ENCODE measurements at places on chromosomes 13 and 19.

- DNase-seq: no peak
These were observed 73.2 kb upstream of the CACNA1A start for GRCh38 chr19:13579388-13580060.

DNA sequence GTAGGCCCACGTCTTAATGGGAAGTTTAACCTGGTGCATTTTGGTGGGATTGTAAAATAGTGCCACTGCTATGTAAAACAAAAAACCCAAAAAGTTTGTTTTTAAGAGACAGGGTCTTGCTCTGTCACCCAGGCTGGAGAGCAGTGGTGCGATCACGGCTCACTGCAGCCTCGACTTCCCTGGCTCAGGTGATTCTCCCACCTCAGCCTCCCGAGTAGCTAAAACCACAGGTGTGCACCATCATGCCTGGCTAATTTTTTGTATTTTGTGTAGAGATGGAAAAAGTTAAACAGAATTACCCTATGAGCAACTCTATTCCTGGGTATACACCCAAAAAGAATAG, 820 bp upstream of the REXO1 start:
- no peak for DNase-seq

GRCh38 chr13:47646298-47646697, 354.8 kb downstream of the SUCLA2 start:
- DNase-seq: no peak

DNA sequence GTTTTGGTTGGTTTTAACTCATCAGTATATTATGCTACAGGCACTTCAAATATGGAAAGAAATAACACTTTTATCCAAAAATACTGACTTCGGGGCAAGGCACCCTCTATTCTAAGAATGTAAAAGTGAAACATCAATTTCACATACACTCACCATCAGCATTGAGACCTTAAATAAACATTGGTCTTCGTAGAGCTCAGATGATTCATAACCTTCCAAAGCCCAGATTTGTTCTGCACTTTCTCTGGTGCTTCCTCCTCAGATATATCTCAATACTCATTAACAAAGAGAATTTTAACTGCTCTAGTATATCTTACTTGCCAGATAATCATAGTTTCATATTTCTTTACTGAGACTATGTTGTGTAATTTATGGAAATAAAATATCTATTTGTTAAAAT, 794.3 kb downstream of the LIG4 start:
- no peak for DNase-seq

GRCh38 chr19:33052352-33052972, 12.2 kb downstream of the RHPN2 start:
- DNase-seq: peak; percentile 11

DNA sequence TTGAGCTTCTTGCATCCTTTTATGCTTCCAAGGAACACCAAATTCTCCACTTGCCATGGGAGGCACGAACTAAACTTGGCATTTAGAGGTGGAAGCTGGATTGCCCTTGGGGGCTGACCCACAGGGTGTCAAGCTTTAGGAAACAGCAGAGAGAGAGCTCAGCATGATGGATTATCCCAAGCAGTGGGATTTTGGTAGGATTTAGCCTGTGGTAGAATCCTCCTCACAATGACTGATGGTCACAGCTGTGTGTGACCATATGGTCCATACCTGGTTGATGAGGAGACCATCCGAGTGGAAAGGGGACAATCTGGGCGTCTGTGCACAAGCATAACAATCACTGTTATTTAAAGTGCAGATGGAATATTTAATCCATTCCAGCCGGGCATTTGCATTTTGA, 40.1 kb upstream of the PSG9 start:
- DNase-seq: no peak

GRCh38 chr19:54351474-54351873, 12.5 kb upstream of the LILRA4 start:
- DNase-seq: no peak

DNA sequence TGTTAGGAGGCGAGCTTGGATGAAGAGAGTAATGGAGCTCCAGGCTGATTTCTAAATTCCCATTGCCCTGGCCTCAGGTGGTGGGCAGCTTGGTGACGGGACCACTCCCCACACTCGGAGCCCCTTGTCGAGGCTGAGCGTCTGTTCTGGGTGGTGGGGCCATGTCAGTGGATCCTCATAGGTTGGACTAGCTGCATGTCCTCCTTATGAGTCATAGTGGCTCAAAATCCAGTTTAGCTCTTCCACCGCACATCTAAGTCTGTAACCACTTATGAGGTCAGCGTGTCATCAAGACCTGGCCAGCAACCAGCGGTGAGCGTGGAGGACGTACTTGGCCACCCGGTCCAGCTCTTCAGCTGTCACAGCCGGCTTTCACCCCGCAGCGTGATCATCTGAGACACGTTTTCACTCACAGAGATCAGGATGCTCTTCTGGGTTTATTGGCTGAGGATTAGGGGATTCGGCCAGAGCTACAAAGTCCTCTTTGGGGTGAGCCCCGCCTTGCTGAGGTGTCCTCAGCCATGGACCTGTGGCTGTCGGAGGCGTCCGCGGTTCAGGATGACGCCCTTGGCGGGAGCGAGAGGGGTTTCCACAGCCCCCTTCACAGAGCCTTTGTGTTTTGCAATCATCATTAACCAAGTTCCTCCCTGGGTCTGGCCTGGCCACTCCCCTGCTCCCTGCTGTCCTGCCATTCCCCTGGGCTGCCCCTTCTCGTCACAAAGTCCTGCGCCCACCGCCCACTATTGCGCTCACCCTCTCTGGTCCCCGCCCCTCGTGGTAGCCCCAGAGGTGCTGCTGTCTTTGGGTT, 41.9 kb downstream of the ADPRHL1 start:
- DNase-seq: no peak

GRCh38 chr13:41944635-41945397, 16.1 kb downstream of the VWA8 start:
- no peak for DNase-seq

DNA sequence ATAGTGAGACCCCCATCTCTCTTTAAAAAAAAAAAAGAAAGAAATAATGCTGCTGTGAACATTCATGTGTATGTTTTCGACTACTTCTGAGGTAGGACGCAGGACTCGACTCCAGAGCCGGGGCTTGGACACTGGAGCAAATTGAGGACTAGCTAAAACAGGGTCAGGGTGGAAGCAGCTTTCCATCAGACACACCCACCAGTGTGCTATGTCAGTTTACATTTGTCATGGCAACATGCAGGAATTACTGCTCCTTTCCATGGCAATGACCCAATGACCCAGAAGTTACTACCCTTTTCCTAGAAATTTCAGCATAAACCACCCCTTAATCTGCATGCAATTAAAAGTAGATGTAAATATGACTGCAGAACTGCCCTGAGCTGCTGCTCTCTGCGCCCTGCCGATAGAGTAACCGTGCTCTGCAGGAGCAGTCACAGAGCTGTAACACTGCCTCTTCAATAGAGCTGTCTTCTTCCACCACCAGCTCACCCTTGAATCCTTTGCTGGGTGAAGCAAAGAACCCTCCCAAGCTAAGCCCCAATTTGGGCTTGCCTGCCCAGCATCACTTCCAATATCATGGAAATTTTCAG, 61.6 kb upstream of the ZNF599 start:
- no peak for DNase-seq

GRCh38 chr19:6210091-6210490, 69.7 kb downstream of the MLLT1 start:
- DNase-seq: no peak

- DNase-seq: no peak
These were observed 845 bp downstream of the SPRY2 start for GRCh38 chr13:80339912-80340650.

- no peak for DNase-seq
These were observed 32.5 kb downstream of the MARK4 start for GRCh38 chr19:45283443-45284033.

DNA sequence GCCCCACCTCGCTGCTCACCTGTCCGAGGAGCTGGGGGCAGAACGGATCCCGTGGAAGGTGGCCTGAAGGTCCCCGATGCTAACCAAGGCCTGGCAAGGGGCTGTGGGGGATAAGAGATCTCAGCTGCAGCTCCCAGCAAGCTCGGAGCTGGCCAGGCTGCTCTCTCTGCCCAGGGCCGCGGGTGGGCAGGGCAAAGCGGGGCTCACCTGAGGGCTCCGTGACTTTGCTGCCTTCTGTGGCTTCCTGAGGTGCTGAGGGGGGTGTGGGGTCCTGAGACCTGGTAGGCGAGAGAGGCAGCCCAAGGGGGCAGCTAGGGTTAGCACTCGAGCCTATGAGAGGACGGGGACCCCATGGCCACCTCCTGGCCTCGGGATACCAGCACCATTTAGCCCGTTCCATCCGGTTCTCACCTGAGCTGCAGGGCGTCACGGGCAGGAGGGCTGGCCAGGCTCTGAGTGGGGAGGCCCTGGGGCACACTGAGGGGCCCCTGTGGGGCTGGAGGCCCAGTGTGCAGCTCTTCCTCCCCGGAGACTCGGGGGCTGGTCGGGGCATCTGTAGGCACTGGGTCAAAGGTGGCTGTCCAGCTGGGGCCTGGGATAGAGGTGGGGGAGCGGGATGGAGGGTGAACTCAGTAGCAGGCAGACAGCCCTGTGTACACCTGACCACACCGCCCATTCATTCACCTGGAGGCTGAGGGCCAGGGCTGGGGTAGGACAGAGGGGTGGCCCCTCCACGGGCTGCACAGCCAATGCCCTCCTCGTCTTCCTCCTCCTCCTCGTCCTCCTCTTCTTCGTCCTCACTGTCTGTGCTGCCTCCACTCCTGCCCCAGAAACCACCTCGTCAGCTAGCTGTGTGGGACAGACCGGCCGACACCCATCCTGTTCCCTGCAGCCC, 3.1 kb upstream of the TMEM86B start:
- DNase-seq: no peak

DNA sequence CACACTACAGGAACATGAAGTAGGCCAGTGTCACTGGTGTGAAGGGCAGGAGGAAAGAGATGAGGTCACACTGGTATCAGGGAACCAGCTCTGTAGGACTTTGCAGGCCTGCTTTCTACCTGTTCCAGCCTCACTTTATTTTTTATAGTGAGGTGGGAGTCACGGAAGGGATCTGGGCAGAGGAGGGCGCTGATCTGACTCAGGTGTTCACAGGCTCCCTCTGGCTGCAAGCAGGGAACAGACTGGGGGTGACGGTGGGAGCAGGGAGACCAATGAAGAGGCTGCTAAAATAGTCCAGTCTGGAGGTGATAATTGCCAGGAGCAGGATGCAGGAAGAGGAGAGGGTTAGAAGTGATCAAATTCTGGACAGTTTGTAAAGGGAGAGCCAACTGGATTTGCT, 2.8 kb downstream of the THAP8 start:
- no peak for DNase-seq

DNA sequence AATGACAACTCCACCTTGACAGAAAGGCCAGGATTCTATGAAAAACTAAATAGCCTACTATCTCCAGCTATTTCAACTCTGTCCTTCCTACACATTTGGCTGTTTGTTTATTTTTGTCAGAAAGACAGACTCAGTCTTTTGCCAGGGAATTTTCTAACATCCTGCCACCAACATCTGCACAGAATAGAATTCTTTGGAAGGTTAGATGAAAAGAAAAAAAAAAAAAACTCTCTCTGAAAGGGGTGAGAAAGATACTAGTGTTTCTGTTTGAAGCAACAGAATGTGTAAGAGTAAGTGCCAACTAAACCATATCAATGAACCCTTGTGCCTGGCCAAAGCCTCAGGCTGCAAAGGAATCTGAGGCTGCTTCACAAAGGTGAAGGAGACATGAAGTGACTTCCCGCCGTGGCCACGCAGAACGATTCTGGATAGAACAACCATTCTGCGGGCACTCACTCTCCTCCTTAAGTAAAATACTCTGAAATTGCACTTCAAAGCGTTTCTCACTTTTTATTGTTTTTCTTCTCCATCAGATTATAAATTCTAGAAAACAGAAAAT, 498.2 kb downstream of the IRS2 start:
- DNase-seq: no peak

DNA sequence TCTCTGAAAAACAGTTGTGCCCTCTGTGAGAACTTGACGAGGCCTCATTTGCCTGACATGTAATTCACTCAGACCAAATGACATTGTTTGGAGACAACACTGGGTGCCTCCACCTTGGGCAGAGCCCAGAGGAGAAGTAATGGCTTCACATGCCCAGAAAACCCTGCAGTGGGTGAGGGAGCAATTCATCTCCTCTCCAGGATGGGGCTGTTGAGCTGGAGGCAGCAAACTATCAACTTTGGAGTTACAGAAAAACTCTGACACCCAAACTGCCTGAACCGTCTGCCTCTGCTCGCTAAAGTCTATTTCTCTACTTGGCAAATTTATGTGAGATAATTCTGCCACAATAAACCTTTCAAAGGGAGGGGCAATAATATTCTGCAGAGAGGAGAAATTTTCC, 146.9 kb downstream of the DCLK1 start:
- DNase-seq: peak; percentile 49

GRCh38 chr13:112137144-112137543, 70.2 kb downstream of the SOX1 start:
- DNase-seq: no peak

GRCh38 chr13:41384749-41385503, 72.4 kb upstream of the RGCC start:
- DNase-seq: no peak

DNA sequence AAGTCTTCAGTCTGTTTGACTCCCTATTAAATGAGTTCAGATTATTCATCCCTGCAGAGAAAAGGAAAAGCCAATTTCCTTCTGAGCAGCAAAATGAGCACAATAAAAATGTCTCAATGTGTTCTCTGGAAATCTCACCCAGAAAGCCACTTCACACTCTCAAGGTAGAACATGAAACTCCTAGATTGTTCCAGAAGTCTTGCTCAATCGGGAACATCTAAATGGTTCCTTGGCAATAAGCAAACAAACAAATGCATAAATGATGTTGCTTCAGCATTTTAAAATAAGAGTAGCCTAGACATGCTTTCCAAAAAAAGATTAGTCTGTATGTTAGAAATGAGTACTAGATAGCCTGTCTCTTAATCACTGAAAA, 59.7 kb upstream of the TNFRSF19 start:
- DNase-seq: no peak

GRCh38 chr13:82963226-82964099, 918.8 kb downstream of the SLITRK1 start:
- DNase-seq: no peak

DNA sequence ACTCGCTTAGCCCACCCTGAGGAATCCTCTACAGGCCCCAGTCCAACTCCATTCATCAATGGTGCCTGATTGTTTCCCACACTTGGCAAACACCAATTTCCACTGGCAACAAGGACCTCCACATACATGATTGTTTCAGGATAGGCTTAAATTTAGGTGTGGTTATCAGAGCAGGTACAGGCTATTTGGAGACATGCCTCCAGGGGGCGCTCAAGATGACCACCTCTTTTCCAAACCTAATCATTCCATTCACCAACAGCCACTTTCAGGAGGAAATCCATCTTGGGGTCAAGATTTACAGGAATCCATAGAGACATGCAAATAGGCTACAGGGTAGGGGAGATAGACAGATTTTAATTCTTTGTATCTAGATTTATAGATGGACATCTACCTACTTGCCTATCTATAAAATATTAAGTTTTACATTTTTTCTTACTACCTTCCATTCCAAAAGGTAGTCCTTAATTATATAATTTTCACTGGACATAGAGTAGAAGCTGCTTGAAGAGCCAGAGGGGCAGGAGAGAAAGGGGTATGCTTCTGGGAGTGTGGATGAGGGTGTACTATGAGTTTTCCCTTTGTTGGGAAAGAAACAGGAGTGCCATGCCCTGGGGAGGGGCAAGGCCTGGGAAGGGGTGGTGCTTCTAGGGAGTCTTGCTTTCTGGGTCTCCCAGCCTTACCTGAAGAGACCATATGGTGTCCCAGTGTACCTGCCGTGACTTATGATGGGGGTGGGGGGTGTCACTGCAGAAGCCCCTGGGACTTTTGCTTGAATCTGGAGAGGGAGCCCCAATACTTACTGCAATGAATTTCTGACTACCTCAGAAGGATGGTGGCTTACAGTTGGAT, 14.1 kb upstream of the PCDH8 start:
- peak; percentile 66 for DNase-seq

GRCh38 chr19:35458731-35459391, 10.8 kb downstream of the FFAR2 start:
- DNase-seq: no peak

- no peak for DNase-seq
These were observed 2.1 kb downstream of the SCN1B start for GRCh38 chr19:35032356-35032865.

Data from NCI-H1417 (cell line).